NCI-H1436 (cell line): ENCODE measurements at places on chromosomes 4 and X.

DNA sequence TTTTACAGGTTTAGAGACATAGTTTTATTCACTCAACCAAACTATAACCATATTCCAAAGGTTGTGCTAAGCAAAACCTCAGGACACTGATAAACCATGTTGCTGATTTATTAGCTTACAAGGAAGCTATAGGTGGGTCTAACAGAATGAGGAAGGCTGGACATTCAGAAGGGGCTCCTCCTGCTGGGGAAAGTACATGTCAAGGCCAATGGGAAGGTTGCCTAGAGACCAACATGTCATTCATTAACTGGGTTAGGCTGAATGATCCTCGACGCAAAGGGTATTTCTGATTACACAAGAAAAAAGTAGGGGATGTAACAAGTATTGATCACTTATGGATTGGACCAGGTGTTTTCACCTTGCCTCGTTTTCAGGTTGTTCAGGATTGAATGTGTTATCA is 30.3 kb downstream of the SLC10A6 start:
- no peak for DNase-seq

DNA sequence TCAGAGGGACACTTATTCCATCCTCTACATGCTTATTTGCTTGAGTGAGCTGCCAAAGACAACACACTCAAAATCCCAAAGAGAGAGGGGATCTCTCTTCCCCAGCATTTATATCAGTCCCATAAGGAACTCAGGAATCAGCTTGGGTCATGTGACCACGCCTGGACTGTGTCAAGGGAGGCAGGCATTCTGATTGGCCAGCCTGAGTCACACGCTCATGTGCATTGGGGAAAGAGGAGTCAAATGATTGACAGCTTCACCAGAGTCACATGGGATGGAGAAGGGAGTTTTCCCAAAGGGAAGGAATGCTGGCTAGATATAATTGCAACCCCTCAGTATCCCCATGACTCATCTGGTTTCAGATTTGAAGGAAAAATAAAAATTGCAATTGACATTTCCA is 49.0 kb downstream of the RWDD4 start:
- DNase-seq, result no peak

DNA sequence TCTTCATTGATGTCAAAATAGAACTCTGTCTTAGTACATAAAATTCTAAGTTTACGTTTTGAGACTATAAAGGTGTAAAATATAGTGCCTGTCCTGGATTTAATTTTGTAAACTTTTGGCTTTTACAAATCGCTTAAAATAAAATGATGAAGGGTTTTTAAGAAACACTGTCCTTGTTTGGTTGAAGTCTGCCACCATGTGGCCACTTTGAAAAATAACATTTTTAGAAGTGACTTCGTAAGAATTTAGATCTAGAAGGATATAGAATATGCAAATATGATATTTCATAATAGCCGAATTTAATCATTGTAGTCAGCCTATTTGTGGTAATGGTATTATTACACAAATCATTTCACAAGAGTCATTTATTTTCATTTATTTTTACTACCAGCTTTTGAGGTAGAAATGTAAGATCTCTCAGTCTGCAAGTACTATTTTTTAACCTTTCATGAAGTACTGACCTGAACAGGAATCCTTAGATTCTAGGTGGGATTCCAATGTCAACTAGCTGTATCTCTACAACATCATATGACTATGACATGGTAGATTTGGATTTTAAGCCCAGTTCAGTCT is 31.0 kb upstream of the FAT4 start:
- DNase-seq, result peak; percentile 6

DNA sequence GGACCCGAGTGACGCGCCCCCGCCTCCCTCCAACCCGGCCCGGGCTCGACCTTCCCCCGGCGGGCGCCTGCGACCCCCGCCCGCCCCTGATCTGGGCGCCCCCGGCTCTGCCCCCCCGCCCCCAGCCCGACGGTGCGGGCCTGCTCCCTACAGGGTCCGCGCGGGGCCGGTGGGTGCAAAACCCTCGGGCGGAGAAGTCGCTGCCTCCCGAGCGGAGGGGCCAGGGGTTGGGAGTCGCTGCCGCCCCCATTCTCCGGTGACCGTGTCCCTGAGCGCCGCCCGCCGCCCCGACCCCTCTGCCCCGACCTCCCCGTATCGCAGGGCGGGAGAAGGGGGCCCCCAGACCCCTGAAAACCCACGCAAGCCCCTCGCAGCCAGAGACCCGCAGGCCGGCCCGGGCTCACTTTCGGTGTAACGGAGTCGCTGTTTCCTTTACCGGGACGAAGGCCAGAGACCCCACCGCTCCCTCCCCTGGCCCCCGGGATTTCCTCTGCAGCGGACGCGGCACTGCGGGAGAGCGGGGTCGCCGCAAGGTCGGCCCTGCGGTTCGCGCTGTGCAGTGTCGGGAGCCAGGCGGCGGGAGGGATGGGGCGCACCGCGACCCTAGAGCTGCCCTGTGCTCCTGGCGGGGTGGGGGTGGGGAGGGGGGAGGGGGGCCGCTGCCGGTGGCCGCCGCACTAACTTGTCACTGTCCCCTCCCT is 729 bp upstream of the CPLX1 start:
- DNase-seq, result no peak
